ENCODE measurements at places on chromosomes 7 and 10.

DNA sequence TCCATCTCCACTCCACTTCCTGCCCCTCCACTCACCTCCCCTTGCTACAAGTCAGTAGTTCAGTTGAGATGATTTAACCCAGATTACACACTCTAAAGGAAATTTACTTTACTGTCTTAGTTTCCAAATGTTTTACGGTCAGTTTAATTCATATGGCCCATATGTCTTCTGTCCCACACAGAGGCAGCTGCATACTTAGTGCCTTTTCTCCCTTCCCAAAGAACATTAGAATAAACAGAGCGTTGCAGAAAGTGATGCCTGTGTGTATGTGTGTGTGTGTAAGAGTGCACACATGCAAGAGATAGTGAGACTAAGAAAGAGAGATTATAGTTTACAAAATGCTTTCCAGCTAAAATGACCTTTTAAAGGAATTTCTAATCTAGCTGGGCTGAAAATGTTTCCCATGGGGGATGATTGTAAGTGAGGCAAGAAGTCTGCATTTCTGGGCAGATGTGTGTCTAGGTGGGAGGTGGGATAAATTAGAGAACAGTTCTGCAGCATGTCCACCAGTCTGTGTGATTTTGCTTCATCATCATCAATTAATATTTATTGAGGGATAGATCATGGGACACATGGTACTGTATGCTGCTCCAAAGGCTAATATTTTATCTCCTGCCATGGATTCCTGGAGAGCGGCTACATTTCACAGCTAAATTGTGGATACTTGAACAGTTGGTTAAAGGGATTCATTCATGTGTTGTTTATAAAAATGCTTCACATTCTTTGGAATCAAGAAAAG is 81.5 kb downstream of the NXPH1 start:
- no peak for DNase-seq

DNA sequence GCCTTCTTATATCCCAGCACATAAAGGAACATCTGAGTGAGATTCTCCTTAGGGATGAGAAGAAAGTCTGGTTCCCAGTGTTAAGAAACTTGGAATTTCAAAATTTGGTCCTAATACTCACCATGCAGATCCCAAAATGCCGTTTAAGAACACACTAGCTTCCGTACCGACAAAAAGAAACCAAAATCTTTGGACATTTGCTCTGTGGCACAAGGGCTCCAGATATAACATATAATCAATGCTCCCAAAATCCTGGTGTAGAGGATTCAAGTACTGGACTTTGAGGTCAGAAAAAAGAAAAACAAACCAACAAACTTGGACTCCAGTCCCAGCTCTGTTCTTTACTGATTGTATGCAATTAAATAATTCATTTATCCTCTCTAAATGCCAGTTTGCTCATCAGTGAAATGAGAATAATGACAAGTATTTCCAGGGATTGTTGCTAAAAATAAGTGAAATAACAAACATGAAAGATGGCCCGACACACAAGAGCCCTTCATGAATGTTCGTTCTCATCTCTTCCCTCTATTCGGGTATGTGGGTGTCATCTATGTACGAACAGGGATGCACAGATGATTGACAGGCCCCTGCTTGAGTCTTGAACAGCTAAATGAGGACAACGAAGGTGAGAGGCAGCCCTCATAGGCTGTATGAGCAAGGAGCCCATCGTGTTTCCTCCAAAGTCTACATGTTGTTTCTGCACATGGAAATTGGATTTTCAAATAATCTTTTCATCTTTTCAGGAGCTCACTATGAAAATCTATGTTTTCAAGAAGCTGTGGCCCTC is 48.6 kb upstream of the NEBL start:
- DNase-seq = no peak

GRCh38 chr7:135111379-135111778 is 36.5 kb upstream of the TMEM140 start:
- DNase-seq = no peak

GRCh38 chr10:55446441-55447002 is 645.5 kb upstream of the PCDH15 start:
- no peak for DNase-seq

GRCh38 chr10:14545827-14546226 is 215.1 kb upstream of the FRMD4A start:
- no peak for DNase-seq

- no peak for DNase-seq
Measured at GRCh38 chr7:155732286-155732685, 80.0 kb downstream of the SHH start.

- DNase-seq = no peak
Measured at GRCh38 chr10:112826018-112826697, 123.9 kb upstream of the TCF7L2 start.

- DNase-seq = no peak
Measured at GRCh38 chr10:123536176-123536845, 129.8 kb upstream of the GPR26 start.

- no peak for DNase-seq
Measured at GRCh38 chr10:69004821-69005220, 16.2 kb downstream of the KIFBP start.

GRCh38 chr7:2921653-2922347 is 77.7 kb upstream of the GNA12 start:
- DNase-seq = no peak

DNA sequence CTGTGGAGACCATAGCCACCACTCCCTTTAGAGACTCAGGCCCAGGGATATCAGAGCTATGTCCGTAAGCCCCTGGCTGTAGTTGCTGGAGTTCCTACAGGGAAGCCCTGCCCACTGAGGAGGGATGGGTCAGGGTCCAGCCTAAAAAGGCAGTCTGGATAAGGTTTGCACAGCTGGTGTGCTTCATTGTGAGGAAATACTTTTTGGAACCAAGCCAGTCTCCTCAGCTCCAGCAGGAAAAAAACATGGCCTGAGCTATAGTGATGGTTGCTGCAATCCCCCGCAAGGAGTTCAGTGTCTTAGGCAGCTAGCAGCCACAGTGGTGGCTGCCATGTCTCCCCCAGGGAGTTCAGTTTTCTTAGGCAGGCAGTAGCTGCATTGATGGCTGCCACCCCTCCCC is 52.6 kb upstream of the CYP2C8 start:
- no peak for DNase-seq

- DNase-seq = no peak
Measured at GRCh38 chr10:70662362-70663220, 9.7 kb upstream of the ADAMTS14 start.

DNA sequence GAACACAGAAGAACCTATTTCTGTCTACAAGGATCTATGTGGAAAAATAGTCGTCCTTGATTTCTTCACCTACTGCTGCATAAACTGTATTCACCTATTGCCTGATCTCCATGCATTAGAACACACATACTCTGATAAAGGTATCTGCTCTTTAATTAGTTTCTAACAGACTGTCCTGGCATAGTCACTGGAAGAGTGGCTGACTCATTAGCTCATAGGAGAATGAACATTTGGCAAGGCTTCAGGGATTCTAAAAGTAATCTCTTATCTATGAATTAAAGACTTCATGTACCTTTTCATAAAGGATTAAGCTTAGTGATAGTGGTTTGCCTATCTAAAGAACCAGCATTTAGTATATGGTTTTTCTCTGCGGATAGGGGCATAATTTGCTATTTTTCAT is 4.1 kb downstream of the NHLRC2 start:
- DNase-seq = no peak

DNA sequence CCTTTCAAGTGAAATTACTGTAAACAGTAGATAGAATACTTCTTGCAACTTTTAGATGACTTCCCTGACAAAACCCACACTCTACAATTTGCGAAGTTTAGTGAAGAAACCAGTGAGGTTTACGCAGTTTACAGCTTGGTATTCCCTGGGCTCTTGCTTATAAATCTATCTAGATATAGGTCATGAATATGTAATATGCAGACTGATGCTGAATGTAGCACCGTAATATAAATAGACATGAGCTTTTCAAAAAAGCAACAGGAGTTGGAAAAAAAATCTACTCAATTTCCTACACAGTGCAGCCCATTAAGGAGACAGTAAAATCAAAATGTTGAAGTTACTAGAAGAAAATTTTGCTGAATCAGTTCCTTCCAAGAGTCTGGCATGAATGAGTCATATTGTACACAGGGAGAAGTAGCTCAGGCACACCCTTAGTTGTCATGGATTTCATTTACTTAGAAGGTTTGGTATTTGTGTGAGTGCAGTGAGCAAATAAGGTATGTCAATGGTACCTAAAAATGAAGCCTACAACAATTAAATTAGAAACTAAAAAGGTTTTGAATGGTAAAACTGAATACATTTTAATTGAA is 67.7 kb upstream of the NEUROD6 start:
- no peak for DNase-seq

GRCh38 chr10:110994406-110995086 is 75.1 kb downstream of the SHOC2 start:
- no peak for DNase-seq

Data from tibial nerve (tissue), 4 donors.